ENCODE measurements at places on chromosomes 1 and 21. TPM values are rescaled to one million over a fixed set of nuclear protein-coding genes. Genes with fewer than 3 reads are reported as not detected.

Gene GPR161
- 19.8 TPM for total RNA-seq

Gene OR2T33
- not detected for total RNA-seq

Gene C1QTNF12
- 1.1 TPM for total RNA-seq

Gene CROCC
- 21.9 TPM for total RNA-seq

Gene C1orf167
- 0.29 TPM for total RNA-seq

Gene MAP3K21
- 1.4 TPM for total RNA-seq

Gene TMPRSS3
- total RNA-seq = not detected

Gene COL18A1
- total RNA-seq = 175 TPM

Gene HTR6
- total RNA-seq = not detected

Gene CFHR3
- not detected for total RNA-seq

Gene NBPF15
- total RNA-seq = 40.7 TPM

Gene FAM163A
- total RNA-seq = not detected
